ENCODE measurements at places on chromosomes 12 and 14.

GRCh38 chr12:13173012-13173932, 23.3 kb upstream of the EMP1 start:
- no peak for DNase-seq

GRCh38 chr14:54640506-54640905, 73.6 kb downstream of the SAMD4A start:
- no peak for DNase-seq

- DNase-seq: no peak
Observed at GRCh38 chr14:56664811-56665421, 85.3 kb downstream of the TMEM260 start.

DNA sequence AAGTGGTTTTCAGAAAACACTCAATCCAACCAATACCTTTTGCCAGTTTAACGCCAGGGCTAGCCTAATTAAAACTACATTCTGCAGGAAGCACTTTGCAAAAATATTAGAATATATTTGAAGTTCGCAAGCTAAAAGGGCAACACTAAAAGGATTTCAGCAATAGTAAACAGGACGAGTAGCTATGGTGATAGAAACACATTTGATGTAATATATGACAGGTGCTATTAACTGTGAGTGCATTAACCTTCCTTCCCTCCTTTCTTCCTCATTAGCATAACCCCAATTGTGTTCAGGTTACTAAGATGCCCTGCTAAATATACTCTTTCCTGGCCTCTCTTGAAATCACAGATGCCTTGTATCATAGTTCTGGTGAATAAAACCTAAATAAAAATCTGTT, 85.6 kb upstream of the TMCC3 start:
- no peak for DNase-seq

- DNase-seq: no peak
Observed at GRCh38 chr14:27427796-27428195, 830.0 kb upstream of the NOVA1 start.

GRCh38 chr14:50212726-50213125, 18.7 kb downstream of the SOS2 start:
- DNase-seq: no peak

DNA sequence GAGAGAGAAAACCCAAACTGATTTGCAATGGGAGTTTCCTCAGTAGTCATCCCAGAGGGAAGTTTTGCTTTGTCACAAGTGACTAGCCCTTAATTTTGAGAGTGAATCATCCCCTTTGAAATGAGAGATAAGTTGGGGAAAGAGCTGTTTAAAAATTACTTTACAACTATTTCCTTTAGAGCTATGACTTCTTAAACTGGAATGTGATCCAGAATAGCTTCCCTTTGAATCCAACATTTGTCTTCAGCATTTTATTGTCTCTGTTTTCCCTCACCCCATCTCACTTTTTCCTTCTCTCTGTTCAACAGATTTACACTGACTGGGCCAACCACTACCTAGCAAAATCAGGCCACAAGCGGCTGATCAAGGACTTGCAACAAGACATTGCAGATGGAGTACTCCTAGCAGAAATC, 109.3 kb downstream of the NAV3 start:
- no peak for DNase-seq

DNA sequence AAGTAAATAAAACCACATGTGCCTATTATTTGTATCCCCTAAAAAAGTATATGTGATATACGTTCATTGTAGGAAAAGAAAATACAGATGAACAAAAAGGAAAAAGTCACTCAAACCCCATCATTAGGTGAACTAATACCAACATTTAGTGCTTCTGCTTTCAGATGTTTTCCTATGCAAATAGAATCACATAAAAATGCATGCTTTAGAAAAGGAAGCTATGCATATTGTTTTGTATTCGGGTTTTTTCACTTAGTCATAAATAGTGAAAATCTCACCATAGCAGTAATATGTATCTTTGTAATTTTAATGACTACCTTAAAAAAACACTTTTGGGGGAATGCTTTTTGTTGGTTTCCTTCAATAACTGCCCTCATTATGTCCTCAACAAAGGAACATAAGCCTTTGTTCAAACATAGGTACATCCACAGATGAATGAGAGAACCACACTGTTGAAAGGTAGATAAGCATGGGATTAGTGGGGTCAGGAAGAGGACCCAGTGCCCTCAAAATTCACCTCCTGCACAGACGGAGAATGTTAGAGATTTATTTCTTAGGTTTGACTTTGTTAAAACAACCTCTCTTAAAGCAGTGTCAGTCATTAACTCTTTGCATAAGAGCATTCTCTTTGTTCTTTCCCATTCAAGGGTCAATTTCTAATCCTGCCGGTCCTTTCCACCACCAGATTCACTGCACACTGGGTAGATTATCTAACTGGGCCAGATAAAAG, 6.5 kb downstream of the AMDHD1 start:
- no peak for DNase-seq

Data from stimulated activated CD8-positive, alpha-beta memory T cell treated with anti-CD3 and anti-CD28 coated beads, Interleukin-12 subunit alpha, Interleukin-12 subunit beta, amount 100 ng/mL, for 1 hour (primary cell).